ENCODE measurements at places on chromosomes 16 and 17. TPM values are rescaled to one million over a fixed set of nuclear protein-coding genes. Genes with fewer than 3 reads are reported as not detected.

Gene CSF3
- total RNA-seq, result not detected

Gene TMEM132E
- total RNA-seq, result 0.36 TPM

Gene LSM12
- total RNA-seq, result 51.0 TPM

Gene PPY
- not detected for total RNA-seq

Gene GNGT2
- total RNA-seq, result not detected

Gene KCNG4
- not detected for total RNA-seq

GRCh38 chr17:79702034-79702433 is 28.7 kb upstream of the ENPP7 start:
- DNase-seq, result no peak

DNA sequence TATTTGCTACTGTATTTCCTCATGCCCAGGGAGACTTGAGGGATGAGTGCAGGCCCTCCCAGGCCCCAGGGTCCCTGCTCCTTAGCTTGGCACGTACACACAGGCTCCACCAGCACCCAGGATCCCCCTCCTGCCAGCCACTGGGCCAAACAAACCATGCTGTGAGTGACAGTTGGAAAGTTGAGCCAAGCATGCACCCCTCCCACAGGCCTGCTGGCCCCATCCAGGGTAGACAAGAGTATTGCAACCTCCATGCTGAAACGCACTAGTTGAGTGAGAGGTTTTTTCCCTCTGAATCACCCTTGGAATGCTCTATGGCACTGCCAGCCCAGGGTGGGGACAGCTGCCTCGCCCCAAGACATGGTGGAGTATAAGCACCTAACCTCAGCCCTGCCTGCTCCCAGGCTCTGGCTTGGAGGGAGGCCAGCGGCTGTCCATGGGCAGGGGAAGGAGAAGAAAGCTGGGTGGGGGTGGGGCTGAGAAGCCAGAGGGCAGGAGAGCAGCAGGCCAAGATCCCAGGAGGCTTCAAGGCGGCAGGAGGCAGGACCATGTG is 49.6 kb downstream of the PITPNM3 start:
- DNase-seq, result no peak

- DNase-seq, result no peak
Measured at GRCh38 chr16:77199211-77199610, at the start of gene SYCE1L. Gene SYCE1L (plus strand): TSS chr16:77199408. CDS start chr16:77199452, 44 bp downstream.

GRCh38 chr16:24522751-24523150 is 16.6 kb upstream of the RBBP6 start:
- DNase-seq, result no peak

DNA sequence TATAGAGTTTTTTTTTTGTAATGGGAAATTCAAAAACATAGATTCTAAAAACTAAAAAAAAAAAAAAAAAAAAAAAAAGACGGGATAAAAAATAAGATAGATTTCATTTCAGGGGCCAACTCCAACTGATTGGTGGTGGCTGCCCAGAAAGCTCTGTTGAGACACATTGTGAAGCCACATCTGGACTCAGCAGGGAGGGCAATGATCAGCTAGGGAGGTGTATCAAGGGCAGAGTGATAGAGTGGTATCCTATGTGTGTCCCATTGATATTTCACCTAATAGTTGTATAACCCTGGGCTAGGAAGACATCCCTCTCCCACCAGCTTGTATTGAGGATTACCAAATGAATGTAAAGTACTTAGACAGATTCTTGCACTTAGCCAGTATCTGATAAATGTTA is 6.7 kb upstream of the CMTR2 start:
- DNase-seq, result no peak

GRCh38 chr17:52979921-52980320 is 821.4 kb upstream of the CA10 start:
- no peak for DNase-seq

DNA sequence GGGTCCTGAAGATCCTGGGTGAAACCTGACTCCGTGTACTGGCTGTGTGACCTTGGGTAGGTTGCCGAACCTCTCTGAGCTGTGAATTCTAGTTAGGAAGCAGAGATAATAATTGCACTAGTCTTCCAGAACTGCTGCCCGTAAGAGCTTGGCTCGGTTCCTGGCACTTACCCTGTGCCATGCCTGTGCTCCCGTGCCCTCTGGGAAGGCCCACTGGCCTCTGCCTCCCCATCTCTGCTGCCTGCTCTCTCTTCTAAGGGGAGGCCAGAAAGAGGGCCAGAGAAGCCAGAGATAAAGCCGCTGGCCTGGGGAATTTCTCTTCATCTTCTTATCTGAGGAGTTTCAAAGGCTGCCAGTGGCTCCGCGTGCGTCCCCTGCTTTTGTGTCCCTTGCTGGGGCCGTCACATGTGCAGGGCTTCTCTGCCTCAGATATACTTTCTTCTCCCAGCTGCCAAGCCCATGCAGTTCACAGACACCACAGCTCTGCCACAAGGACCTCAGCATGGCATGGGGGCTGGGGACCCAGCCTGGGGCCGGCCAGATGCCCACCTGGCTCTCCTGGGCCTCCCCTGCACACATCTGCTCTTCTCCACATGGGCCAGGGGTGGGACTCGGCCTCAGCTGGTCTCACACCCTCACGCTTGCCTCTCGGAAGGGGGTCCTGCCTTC is 145.2 kb downstream of the SDK2 start:
- peak; percentile 70 for DNase-seq

- DNase-seq, result no peak
Measured at GRCh38 chr17:62662855-62663254, 35.4 kb downstream of the MRC2 start.

DNA sequence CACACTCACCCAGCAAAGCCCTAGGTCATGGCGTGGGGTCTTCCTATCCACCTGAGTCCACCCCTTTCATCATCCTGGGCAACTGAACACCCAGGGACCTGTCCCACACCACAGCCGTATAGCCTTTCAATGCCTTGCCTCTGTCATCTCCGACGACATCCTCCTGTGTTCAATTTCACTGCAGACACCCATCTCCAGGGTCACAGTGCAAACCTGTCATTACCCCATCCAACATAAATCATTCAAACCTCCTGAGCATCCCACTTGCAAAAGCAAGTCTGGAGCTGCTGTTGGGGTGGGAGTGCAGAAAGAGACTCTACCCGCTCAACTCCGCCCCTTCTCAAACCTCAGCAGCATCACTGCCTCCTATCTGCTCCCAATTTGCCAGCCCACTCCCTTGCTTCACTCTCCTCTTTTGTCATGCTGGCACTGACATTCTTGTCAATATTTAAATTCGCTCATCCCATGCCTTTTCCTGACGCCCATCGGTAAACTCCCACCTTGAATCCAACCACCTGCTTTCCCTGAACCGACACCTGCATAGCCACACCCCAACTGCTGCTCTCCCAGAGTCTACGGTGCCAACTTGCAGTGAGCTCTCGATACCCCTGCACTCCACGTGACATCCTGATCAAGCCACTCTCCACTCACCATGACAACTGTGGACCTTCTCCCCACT is 37.0 kb downstream of the MARF1 start:
- DNase-seq, result no peak

- DNase-seq, result no peak
Measured at GRCh38 chr17:9298776-9299295, 276.8 kb downstream of the STX8 start.

GRCh38 chr16:24516900-24517669 is 22.3 kb upstream of the RBBP6 start:
- DNase-seq, result no peak

GRCh38 chr16:57526498-57526897 is 9.9 kb downstream of the CCDC102A start:
- DNase-seq, result peak; percentile 41

DNA sequence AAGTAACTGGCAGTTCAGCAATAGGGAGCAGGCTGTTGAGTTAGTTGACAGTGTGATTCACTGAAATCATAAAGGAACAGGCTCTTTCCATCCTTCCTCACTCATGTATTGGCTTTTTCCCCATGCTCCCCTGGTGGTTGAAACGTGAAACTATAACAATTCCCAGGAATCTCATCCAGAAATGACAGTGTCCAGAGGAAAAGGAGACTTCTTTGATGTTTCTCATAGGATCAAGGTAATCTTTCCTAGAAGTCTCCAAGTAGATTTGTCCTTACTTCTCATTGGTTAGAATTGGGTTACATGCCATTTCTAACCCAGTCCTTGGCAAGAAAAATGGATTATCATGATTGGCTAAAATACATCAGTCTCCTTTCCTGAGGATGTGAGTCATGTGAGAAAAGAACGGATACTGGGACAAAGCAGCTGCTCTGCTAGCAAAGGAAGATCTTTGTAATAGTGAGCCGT is 14.4 kb downstream of the TTC19 start:
- no peak for DNase-seq

- no peak for DNase-seq
Measured at GRCh38 chr16:68296291-68296690, 14.5 kb downstream of the SLC7A6OS start.

- no peak for DNase-seq
Measured at GRCh38 chr17:29005936-29006511, at the start of gene SEZ6. Gene SEZ6 (minus strand): TSS chr17:29006033. CDS start chr17:29005869, 164 bp downstream.

DNA sequence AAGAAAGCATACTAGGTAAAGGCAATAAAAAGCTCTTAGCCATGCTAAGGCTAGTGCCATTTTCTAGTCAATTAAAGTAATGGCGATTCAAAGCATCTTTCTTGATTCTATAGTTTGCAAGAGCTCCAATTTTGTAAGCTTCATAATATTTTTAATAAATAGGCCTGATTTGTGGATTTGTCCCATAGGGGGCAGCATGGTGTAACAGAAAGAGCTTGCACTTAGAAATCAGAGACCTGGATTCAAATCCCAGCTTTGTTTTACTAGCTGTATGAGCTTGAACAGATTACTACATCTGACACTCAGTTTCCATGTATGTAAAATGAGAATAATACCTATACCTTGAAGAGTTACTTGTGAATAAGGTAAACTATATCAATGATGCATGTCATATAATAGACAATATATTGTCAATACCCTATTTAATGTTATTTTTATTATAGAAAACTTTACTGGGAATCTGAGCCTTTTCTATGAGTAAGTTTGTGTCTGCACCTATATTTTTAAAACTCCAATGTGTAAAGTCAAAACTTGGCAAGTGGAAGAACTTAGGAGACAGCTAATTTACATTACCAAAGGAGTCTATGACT is 93.6 kb upstream of the NOG start:
- no peak for DNase-seq

All from chondrocyte (in vitro differentiated cells).